ENCODE measurements at places on chromosomes 2 and 18.

DNA sequence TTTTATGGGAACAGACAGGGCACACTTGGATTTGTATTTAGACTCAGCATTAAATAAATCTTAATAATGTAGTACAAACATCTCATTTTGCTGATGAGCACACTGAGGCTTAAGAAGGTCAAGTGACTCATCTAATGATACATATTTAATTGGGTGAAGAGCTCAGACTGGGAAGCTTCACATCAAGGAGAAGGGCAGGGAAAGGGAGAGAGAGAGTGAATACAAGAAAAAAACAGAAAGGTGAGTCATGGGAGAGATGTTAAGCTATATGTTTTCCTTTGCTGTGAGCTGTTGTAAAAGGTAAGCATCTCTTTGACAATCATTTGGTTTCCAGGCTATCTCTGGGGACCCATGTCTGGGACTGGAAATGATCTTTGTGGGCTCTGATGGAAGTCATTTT lies 277.8 kb downstream of the SETBP1 start:
- DNase-seq = no peak

GRCh38 chr2:96484091-96484490 lies 21.1 kb downstream of the NEURL3 start:
- DNase-seq = no peak

DNA sequence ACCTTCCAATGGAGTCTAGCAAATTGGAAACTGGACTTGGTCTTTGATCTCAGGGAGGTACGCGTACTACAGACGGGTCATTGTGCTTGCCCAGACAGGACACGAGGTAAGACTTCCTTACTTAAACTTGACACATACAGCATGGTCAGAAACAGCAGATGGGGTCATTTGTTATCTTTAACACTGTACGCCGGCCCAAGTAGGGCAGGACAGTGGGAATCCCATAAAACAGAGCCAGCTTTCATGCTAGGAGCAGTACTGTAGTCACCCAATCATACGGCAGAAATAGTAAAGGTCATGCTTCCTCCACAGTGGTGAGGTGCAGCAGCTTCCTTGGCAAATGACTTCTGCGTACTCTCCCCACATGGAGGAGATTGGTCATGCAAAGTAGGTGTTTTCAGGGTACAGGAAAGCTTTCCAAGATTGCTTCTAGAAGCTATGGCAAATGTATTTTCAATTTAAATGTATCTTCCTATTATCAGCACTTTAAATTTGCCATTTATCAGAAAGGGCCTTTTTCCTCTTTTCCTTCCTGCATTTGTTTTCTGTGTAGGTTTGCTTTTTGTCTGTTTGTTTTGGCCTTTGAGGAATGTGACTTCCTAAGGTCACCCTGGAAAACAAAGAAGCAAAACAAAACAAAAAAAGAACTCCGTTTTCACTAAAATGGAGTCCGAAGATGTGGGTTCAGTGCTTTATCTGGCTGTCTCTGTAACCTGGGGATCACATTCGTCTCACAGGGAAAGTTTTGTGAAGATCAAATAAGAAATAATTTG lies 74.0 kb upstream of the DSG1 start:
- DNase-seq = no peak

DNA sequence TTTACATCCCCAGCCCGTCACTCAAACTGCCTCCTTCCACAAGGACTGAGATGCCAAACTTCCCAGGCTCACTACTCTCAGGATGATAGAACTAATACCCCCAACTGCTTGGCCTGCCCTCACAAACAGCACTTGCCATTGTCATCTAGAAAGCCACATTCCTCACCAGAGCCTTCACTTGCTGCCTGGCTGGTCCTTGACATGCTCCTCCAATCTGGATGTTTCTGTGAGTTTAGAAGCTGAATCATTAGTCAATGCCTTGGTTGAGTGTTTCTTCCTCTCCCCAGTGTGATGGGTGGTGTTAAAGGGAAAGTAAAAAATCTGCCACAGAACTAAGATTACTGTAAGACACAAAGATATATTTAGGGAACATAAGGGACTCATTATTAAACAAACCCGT lies 52.5 kb downstream of the MARCHF4 start:
- peak; percentile 37 for DNase-seq

- no peak for DNase-seq
Measured at GRCh38 chr2:44075541-44075940, 79.8 kb upstream of the LRPPRC start.

- no peak for DNase-seq
Measured at GRCh38 chr18:13627639-13628038, 98.7 kb downstream of the FAM210A start.

DNA sequence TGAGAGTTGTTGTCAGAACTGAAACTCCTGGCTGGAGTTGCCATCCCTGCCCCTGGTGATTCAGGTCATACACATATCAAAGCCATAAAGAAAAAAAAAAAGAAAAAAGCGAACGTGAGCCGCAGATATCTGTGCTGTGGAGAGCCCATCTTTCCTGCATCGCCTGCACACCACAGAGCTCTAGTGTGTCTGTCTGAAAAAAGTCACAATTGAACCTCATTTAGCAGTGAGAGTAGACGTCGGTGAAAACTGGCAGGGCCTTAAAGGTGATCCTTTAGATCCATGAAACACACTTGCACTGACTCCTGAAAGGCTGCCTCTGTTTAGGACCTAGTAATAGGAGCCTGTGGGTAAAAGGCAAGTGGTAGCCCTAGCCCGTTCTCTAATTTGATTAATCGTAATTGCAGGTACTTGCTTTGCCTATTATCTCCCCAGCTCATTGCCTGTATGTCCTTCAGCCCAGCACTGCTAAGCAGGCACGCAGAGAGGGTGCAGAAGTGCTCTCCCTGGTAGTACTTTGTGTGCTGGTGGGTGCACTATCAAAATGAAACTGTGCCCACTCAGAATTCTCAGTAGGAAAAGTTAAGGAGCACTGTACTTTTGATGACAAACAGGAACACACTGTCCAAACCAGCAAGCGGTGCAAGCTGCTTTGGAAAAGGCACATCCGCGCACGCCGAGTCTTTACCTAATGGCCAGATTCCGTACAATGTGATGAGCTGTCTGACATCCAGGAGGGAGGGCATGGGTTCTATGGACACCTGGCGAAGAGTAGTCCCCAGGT lies 103.5 kb upstream of the ASB18 start:
- DNase-seq = no peak

DNA sequence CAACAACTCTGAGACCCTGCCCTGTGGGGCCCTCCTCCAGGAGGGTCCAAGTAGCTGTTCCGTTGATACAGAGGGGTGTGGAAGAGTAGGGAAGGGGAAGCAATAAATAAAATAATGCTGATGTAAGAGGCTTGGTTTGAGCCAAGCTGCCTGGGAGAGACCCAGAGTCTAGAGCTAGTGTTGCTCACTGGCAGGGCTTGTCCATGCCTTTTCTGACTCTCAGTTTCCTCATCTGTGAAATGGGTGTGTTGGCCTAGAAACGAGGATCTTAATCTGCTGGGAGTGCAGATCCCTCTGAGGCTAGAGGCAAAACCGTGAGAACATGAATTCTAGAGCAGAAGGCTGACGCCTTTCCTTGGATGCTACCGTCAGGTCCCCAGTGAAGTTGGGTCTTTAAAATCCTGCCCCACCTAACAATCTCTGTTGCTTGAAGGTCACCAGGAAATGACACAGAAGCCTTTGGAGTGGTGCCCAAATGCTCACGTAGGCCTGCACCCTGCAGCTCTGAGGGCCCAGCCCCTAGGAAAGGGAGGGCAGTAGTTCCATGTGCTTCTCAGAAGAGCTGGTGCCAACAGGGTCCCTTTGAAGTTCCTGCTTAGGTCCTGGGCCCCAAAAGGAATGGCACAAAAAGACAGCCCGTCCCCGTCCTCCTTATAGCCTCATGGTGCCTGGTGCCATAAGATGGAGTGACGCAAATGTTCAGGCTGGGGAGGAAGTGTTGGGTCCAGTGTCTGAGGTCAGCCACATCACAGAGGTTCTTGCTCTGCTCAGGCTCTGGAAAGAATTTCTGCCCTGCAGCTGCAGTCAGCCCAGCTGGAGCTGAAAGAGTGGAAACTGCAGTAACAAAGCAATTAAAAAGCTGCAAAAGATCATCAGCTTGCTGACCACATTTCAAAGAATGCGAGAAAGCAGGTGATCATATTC lies 73.2 kb upstream of the SMAD2 start:
- peak; percentile 22 for DNase-seq

Measured in brain microvascular endothelial cell (primary cell).